ENCODE measurements at places on chromosomes 3 and 15.

GRCh38 chr15:83954506-83954905 lies 281.1 kb upstream of the GOLGA6L4 start:
- no peak for DNase-seq

DNA sequence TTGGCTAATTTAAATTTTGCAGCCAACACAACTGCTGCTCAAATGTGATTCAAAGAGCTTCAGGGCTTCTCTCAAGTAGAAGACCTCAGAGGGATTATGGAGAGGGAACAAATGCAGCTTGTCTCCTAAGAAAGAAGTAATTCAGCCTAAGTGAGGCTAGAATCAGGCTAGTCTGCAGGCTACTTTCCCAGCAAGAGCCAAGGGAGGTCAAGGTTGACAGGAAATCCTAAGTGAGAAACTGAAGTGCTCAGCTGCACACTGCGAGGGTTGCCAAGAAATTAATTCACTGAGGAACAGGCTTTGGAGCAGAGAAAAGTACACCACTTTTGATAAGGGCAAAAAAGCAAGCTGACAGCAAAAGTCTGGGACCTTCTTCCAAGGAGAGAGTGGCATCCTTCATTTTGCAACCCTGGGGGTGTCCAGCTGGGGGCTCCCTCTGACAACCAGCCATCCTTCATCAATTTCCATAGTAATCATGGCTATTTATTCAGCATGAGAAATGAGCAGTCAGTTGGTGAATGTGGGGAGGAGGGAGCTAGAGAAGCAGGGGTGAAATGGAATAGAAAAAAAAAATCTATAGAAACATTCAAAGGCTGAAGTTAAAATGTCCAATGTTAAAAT lies 646.4 kb upstream of the ADAMTS9 start:
- no peak for DNase-seq

GRCh38 chr15:49715211-49715610 lies 94.4 kb downstream of the DTWD1 start:
- no peak for DNase-seq

DNA sequence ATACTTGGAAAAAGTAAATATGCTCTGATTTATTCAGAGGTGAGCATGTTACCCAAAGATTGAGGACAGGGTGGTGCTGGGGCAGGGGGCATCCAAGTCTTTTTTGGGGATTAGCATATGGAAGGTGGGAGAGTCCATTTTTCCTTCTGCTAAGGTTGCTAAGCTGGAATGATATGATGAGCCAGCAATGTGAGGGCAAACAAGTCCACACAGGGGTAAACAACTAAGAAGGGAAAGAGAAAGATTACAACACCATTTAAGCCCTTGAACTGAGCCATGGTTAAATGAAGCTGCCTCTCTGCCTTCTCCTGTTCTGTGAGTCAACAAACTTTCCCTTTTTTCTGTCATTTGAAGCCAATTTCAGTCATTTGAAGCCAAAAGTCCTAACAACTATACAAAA lies 89.0 kb downstream of the RPL22L1 start:
- peak; percentile 45 for DNase-seq

DNA sequence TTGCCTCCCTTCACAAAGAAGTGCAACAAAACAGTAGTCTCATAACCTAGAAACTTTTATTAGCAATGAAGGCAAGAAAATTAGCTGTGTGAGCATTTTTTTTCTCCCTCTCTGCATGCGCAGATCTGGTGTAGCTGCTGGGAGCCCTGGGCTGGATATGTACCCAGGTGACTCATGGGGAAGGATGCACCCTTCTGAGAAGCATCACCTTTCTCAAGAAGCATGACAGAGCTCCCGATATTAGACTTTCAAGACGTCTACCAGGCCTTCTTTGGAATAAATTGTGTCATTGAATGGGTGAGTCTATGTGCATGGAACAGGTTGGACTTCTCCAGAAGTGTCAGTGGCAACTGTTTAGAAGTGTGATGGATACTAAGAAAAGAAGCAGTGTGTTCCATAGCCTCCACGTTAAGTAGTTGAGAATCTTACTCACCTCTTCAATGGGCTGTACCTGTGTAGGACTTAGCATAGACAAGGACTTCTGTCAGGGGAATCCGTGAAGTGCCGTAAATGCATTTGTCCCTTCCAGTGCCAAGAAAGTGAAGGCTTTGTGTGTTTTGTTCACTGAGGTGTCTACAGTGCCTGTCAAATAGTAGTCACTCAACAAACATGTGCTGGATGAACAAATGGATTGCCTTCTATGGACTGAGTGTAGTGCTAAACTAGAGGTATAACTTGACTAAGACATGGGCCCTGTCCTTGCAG lies 47.7 kb upstream of the RASGRP1 start:
- DNase-seq, result no peak

- DNase-seq, result no peak
These were observed 111.2 kb downstream of the RAP2B start for GRCh38 chr3:153273217-153273616.

- no peak for DNase-seq
These were observed 132.1 kb upstream of the PRR20G start for GRCh38 chr3:127419641-127420553.

- no peak for DNase-seq
These were observed 62.5 kb downstream of the SLCO3A1 start for GRCh38 chr15:91916051-91916450.

DNA sequence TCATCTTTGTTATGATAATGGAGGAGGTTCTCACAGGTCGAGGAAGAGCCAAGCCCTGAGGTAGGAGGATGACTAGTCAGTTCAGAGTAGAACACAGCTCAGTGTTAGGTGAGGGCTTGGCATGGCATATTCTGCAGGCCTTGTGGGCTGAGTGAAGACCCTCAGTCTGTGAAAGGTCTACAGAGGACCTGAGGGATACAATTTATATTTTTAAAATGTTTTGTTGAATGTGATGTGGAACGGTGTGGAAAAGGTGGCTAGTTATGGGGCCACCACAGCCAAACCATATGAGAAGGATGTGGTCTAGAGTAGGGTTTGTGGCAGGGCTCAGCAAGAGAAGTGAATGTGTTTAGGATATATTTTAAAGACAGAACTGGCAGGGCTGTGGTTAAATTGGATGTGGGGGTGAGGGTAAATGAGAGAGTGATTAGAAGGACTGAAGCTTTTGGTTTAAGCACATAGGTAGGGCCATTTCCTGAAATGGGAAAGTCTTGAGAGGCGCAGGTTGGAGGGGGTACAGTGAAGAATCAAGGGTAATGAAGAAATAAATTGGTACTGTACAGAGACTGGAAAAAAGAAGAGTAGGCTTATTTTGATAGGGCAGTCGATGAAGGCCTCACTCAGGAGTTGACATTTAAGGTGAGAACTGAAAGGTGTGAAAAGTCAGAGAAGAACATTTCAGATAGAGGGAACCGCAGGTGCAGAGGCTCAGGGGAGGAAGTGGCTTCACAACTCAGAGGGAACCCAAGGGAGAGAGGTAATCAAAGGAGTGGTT lies 60.5 kb downstream of the SPTSSB start:
- DNase-seq, result no peak

DNA sequence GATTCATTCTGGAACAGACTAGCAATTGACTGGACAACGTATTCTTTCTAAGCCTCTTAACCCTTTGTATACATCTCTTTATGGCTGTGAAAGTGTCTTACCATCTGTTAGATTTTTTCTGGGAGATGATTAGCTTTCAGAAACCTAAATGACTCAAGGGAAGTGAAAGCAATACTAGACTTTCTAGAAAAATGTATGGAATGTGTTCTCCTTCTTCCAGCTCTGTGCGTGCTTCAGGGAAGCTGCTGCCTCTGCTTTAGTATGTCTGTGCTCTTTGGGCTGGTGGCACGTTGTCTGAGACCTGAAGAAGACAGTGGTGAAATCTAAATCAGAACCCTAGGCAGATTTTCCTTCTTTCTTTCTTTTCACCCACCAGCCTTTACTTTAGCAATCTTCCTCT lies 89.5 kb downstream of the ITPR1 start:
- DNase-seq, result no peak

DNA sequence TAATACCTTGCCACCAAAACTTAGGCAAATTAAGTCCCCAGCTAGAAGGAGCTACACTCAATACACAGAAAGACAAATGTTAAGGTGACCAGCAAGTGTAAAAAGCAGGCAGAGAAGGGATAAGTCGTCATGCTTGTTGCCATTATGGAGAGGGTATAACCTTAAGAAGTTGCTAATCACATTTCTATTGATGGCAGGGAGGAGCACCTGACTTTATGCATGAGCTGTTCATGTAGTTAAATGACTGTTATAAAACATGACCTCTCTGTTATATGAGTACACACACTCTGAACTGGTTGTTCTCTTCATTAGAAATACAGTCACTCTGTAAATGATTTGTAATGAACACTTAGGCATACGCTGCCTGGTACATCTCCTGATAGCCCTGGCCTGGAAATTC lies 6.6 kb upstream of the CCNL1 start:
- DNase-seq, result no peak

GRCh38 chr3:100189444-100189964 lies 71.3 kb upstream of the TBC1D23 start:
- DNase-seq, result no peak

- peak; percentile 38 for DNase-seq
These were observed 54.1 kb upstream of the TFRC start for GRCh38 chr3:196135693-196136639.

DNA sequence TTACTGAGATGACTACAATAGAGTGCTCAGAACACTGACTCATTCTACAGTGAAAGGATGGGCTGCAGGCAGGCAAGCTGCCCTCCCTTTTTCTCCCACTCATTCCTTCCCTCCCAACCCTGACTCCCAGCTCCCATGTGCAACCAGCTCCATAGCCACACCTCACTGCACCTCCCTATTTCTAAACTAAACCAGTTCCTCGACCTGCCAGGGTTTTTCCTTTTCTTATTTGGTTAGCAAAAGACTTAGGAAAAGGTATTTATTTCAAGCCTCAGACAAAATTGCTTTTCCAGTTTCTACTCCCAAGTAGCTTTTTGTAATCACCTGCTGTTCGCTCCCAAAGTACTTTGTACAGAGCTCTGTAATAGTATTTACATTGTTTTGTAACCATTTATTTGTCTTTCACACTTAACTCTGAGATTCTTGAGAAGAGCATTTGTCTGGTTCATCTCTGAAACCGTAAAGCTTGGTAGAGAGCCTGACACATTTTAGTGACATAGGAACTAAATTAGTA lies 2.2 kb downstream of the AADAC start:
- peak; percentile 68 for DNase-seq

- DNase-seq, result no peak
These were observed 49.0 kb upstream of the MYO5C start for GRCh38 chr15:52344592-52344991.

- DNase-seq, result peak; percentile 24
These were observed 102.0 kb downstream of the TBC1D5 start for GRCh38 chr3:17640466-17640865.

GRCh38 chr3:98806521-98806920 lies 43.4 kb downstream of the ST3GAL6 start:
- DNase-seq, result no peak

- no peak for DNase-seq
These were observed 12.7 kb downstream of the PLXND1 start for GRCh38 chr3:129593595-129594339.

DNA sequence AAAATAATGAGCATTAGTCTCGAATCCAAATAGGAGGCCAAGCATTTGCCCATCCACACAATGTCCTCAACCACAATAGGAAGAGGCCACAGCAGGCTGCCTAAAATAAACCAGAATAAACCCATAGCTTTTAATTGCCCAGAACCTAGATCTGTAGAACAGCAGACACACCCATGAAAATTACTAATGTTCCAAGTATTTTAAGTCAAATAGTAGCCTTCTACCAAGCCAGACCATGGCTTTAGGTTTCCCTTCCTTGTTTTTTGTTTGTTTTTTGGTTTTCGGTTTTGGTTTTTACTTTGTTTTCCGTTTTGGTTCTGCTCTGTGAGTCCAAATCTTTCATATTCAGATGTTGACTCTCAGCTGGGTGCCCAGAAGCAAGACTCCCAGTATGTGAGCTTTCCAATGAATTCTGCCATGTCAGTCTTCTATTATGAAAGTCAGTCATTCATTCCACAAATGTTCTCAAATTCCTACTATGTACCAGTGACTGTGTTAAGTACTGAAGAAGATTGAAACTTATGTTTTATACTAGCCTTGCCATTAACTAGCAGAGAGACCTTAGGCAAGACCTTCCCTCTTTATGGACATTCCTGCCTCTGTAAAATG lies 57.8 kb upstream of the BOC start:
- no peak for DNase-seq

GRCh38 chr3:100042166-100042981 lies 71.9 kb downstream of the FILIP1L start:
- peak; percentile 86 for DNase-seq

- peak; percentile 28 for DNase-seq
These were observed 109.0 kb downstream of the CDIN1 start for GRCh38 chr15:36688310-36689011.

DNA sequence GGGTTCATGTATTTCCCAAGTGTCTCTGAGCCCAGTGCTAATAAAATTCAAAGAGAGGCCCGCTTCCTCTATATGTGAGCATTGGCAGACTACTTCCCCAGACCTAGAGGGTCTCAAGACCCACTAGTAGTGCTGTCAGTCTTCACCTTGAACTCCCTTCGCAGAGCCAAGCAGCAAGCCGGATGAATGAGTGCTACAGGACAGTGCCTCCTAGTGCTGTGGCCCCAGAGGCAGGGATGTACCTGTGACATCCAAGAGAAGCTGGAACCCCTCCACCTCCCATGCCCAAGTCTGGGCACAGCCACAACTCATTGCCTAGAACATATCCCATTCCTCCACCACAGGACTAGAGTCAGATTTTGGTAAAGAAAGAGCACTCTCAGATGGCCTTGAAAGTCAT lies 37.2 kb upstream of the MASP1 start:
- DNase-seq, result no peak

DNA sequence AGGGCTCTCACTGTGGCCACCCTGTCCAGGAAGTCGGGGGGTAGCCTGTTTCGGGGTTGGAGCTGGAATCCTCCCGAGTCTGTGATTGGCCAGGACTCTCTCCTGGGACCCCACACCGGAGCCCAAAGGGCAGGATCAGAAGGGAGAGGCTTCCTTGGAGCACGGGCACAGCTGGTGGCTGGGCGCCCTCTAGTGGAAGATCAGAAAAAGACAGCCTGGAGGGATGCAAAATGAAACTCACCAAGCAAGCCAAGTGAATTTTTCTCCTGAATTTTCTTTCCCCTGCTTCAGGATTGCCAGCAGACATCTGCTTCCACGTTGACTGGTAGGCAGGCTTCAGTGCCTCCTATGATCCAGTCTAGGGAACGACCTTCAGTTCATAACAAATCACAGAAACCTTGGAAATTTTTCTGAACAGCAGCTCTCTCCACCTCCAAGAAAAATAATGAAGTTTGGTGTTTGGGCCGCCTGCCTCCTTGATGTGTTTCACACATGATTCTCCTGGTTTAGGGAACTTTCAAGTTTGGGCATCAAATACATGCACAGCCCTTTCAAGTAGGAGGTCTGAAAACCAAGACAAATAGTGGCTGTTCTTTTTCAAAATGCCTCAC lies 224.6 kb downstream of the VPS13C start:
- peak; percentile 47 for DNase-seq
